Anterior cingulate cortex (tissue), 58 donors: ENCODE measurements at places on chromosomes 7 and 10.

- no peak for DNase-seq
Observed at GRCh38 chr7:128869944-128870285, 7.3 kb downstream of the ATP6V1F start.

- no peak for DNase-seq
Observed at GRCh38 chr10:129914960-129915359, 49.1 kb downstream of the EBF3 start.

DNA sequence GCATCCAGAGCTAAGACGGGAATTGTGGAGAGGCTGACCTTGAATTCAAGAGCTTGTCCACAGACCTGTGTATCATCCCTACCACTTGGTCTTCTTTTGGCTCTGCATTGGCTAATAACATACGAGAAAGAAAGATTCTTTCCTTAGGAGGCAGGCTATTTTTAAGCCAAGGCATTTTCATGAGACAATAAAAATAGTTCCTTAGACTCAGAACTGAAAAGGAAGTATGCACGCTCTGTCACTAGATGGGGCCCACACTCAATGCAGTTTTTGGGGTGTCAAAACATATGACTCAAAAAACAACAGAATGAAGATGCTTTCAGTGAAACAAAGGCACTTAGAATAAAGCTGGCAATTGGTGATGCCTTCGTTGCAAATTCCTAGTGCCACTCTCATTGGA, 265.9 kb upstream of the DGKB start:
- no peak for DNase-seq

- no peak for DNase-seq
Observed at GRCh38 chr10:82497439-82497838, 622.4 kb downstream of the NRG3 start.

GRCh38 chr10:21526188-21526859, 842 bp upstream of the SKIDA1 start:
- peak; percentile 88 for DNase-seq

DNA sequence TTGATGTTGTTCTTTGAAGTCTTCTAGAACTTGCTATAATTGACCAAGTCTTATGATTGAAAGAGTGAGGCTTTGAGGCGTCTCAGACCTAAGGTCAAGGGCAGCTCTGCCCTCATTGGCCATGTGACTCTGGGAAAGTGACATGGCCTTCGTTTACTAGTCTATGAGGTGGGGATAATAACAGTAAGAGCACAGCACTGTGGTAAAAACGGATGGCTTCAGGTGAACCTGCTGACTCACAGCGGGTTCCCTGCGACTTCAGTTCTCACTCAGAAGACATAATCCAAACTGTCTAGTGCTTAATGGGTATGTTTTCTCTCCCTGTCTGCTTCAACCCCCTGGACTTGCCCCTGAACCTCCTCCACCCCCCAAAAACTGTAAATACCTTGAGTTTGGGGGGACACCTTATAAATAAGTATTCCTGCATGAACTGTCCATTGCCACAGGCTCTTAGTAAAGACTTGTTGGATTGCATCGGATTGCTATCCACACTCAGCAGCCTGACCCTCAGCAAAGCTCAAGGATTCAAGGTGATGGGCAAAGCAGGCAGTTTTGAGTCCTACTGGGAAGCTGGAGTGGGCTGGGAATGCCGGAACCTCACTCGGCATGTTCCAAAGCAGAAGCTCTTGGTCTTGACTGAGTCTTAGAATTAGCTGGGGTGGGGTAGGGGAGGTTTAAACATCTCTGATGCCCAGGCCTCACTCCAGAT, 304.6 kb downstream of the KLF6 start:
- no peak for DNase-seq

DNA sequence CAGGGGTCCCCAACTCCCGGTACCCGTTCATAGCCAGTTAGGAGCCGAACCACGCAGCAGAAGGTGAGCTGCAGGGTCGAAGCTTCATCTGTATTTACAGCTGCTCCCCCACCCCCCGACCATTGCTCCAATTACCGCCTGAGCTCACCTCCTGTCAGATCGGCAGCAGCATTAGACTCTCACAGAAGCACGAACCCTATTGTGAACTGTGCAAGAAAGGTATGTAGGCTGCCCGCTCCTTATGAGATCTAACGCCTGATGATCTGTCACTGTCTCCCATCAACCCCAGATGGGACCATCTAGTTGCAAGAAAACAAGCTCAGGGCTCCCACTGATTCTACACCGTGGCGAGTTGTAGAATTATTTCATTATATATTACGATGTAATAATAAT, 14.6 kb upstream of the AZGP1 start:
- DNase-seq: no peak
